ENCODE measurements at places on chromosomes 12 and 14. TPM values are rescaled to one million over a fixed set of nuclear protein-coding genes. Genes with fewer than 3 reads are reported as not detected.

DNA sequence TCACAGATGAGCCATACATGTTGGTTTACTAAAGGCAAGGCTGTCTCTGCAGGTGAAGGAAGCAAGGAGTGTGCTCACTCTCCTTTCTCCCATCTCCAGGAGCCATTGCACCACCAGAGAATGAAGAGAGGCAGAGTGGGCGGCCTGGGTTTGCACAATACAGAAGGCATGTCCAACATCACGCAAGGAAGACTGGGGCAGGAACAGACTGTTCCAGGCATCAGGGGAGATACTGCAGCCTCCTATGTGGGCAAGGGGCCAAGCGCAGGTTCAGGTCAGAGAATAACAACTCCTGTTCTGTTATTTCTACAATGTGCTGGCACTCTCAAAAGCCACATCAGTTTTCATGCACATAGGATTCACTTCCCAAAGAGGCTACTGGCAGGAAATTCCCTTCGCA lies 1.7 kb upstream of the TMEM229B start:
- DNase-seq, result no peak

DNA sequence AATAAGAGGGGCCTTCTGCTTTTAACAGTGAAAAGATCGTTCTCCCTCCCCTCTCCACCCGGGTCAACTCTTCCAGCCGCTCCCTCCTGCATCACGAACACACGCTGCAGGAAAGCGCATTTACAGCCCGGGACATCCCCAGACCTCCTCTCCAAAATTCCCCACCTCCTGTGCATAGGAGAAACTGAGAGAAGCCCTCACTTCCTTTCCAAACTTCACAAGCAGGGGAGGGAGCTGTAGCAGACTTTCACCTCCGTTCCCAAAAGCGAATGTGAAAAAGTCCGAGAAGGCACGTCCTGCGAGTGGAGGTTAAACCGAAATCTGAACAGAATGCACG lies 513 bp downstream of the BCAT1 start:
- DNase-seq, result no peak

DNA sequence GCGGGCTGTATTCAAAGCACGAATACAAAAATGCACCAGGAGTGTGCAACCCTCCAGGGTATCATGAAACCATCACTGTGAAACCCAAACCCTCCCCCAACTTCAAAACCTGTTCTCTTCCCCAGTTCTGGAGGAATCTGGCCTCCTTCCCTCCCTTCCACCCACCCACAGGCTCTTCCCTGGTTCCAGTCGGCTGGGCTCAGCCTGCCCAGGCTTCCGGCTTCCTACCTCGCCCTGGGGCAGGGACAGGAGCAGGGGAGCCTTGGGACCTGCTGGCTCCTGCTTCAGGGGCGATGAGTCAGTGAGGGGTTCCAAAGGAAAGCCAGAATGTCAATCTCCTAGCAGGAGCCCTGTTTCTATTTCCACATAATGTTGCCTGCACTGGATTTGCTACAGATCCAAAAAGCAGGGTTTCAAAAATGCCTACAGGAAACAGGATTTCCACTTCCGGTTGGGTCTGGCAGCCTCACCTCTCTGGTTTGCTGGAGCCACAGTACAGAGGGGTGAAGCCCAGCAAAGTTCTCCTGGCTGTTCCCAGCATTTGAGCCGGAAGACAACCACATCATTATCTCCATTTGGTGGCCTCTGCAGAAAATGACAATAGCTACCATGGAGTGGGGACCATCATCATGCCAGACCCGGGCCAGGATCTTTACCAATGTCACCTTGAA lies 278.3 kb downstream of the DPF3 start:
- peak; percentile 68 for DNase-seq

The SAMD15 gene
- total RNA-seq, result 0.42 TPM

The SYNE3 gene
- total RNA-seq, result 14.5 TPM
